ENCODE measurements at places on chromosomes 5 and 9.
A peak's percentile ranks its signal among the peaks of the same experiment; 100 is the strongest.

GRCh38 chr5:1788200-1788599 is 11.4 kb downstream of the MRPL36 start:
- DNase-seq, result no peak

GRCh38 chr5:15387931-15388524 is 112.0 kb upstream of the FBXL7 start:
- DNase-seq, result no peak

DNA sequence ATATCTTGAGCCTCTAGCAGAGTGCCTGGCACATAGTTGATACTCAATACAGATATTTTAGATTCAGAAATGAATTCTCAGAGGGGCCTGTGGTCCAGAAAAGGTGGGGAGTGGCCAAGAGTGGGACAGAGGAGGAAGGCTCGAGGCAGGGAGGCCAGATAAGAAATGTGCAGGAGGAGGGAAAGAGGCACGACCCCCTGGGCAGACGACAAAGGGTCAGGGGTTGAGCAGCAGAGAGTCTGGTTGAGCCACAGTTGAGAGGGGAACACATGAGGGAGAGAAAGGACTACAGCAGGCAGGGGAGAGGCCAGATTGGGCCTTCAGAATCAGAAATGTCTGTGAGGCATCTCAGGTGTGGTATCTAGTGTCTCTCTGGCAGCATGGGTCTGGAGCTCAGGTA is 89.1 kb downstream of the PSD2 start:
- DNase-seq, result no peak

DNA sequence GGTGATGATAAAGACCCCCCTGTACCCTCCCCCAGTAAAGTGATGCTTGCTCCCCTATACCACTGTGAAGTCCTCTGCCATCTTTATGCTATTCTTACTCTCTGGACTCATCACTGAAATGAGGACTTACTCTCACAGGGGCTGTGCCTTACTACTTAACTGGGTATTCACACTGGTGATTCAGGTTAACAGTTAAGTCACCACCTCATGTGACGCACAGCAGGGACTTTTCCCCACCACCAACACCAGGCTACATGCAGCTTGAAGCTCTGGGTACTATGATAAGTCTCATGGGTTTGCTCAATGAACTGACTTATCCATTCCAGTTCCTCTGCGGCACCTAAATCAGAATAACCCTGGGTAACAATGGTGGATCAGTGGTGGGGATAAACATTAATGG is 163.7 kb downstream of the ELAVL2 start:
- no peak for DNase-seq

DNA sequence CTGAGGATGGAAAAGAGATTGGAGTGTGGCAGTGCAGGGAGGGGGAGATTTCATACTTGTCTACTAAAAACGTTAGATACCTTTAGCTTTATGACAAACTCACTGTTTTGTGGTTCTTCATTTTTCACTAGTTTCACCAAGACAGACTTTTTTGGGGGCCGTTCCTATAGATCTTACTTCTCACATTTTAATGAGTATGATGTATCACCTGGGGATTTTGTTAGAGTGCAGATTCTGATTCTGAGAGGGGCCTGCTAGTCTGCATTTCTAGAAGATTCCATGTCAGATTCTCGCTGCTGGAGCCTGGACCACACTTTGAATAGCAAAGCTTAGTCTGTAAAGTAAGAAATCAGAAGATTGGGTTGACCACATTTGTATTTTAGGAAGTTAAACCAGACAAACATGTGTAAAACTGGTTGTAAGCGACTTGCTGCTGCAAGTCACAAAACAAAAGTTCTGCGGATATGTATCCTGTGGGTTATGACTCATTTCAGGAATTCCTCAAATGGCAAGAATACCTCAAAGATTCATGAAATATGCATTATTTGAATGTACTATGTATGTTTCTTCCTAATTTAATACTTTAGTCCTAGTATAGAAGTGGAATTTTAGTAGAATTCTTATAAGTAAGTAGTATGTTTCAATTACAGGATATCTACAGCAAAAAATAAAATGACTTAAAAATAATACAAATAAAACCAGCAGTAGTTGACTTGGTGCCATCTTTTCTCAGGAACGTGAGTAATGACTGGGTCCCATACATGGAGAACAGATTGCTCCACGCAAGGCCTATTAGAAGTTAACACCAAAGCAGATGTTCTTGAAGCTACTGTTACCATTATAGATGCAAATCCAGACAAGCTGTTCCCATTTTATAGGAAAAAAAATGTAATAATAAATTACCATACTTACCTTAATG is 27.8 kb downstream of the NFIL3 start:
- peak; percentile 45 for DNase-seq

GRCh38 chr9:88835038-88835466 is 156.2 kb upstream of the S1PR3 start:
- peak; percentile 31 for DNase-seq

All from pons (tissue), 1 donor.